ENCODE measurements at places on chromosomes 11 and 22.

GRCh38 chr22:43891360-43892182 is at the start of gene PNPLA5:
TSS of gene PNPLA5 (minus strand) at chr22:43892013. CDS start at chr22:43891880, 133 bp downstream.
- DNase-seq: no peak

- DNase-seq: peak; percentile 47
Observed at GRCh38 chr11:95067039-95067840, 521 bp downstream of the SRSF8 start.

- no peak for DNase-seq
Observed at GRCh38 chr11:7581021-7581590, 67.3 kb downstream of the PPFIBP2 start.

GRCh38 chr11:1074244-1075221 is at the start of gene MUC2:
TSS of gene MUC2 (plus strand) at chr11:1074874.
- no peak for DNase-seq

GRCh38 chr11:73223998-73224730 is 6.1 kb downstream of the P2RY2 start:
- DNase-seq: no peak

DNA sequence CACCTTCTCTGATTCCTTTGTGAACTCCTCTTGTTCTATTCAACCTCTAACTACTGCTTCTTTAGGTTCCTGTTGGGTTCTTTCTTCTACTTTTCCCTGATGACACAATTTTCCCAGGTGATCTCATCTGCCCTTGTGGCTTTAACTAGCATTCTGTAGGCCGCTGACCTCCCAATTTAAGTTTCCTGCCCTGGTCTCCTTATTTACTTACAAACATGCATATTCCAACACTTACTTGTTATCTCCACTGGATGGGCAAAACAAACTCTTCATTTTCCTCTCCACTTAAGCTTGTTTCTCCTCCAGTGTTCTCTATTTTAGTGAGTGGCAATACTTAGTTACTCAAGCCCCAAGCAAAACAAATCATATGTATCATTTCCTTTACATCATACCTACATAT is 734.5 kb downstream of the METTL15 start:
- no peak for DNase-seq

DNA sequence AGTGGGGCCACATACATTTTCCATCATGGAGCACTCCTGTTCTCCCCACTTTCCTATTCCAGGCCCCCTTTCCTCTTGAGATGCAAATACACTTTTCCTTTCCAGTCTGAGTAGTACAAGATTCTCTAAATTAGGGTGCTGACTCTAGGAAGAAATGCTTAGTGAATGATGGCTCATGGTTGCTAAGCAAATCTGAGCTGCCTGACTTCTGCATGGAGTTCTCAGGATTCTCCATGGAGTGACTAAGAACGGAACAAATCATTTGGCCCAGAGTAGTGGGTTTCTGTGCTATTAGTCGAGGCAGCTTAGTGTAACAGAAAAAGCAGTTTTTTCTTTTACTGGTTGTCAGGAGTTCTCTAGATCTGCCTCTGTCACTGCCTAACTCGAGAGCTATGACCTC is 65.4 kb upstream of the NTM start:
- DNase-seq: no peak

GRCh38 chr11:128400382-128401203 is 186.8 kb downstream of the ETS1 start:
- DNase-seq: no peak

- DNase-seq: no peak
Observed at GRCh38 chr11:82865841-82866240, 34.4 kb downstream of the PRCP start.

DNA sequence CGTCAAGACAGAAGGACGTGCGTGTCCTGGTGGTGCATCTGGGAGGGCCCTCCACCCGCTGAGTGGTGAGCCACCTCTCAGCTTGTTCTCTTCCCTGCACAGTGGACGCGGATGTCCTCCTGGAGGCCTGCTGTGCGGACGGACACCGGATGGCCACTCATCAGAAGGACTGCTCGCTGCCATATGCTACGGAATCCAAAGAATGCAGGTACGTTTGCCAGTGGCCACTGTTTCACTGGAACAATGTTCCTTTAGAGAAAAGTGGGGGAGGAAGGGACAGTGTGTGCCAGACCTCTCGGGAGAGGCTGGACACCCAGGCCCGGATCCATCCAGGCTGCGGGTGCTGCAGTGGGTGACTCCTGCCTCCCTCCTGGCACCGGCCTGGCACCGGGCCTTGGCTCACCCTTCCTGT is 15.9 kb downstream of the FBLN1 start:
- no peak for DNase-seq

DNA sequence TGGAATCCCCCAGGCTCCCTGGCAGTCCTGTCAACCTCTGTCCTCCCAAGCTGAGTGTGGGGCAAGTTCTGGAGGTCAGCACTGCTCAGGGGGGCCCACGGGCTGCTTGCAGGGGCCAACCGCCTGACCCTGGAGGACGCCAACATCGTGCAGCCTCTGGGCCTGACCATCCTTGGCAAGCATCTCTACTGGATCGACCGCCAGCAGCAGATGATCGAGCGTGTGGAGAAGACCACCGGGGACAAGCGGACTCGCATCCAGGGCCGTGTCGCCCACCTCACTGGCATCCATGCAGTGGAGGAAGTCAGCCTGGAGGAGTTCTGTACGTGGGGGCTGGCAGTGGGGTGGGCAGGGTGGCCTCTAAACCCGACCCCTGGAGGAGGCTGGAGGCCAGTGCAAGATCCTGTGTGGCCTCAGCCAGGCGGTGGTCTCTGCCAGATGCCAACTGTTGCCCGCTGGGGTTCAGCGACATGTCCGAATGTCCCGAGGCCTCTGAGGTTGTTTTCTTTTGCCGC is 34.6 kb upstream of the PPP6R3 start:
- no peak for DNase-seq

DNA sequence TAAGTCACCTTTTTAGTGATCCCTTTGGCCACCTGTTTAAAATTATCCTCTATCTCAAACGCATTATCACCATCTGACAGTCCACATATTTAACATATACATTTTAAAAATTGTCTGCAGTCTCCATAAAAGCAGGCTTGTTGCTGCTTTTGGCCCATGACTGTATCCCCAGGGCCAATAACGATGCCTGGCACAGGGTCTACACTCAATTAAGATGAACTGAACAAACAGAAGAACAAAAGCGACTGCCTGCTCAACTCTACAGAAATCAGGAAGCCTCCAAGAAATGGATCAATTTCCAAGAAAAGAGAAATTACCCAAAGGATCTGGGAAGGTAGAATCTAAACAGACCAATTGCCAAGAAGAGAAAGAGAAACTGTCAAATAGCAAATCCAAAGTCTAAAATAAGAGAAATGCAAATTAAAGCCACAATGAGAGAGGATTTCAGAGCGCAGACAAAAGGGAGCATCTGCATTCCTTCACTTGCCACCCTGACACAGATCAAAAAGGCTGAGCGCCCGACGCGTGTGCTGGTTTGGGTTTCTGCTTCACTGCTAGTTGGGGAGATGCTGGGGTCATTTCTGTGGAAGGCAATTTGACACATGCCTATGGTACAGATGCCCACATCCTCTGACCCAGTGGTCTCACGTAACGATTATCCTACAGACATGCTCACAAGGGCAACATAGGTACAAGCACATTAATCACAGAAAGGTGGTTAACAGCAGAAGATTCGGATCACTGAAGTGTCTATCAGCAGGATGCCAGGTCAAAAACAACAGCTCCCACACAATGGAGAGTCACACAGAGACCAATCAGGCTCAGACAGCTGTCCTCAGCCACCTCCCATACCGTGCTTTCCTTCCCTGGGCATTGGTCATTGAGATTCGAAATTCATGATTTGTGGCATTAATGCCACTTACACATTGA is 55.9 kb downstream of the SHISAL1 start:
- DNase-seq: no peak

DNA sequence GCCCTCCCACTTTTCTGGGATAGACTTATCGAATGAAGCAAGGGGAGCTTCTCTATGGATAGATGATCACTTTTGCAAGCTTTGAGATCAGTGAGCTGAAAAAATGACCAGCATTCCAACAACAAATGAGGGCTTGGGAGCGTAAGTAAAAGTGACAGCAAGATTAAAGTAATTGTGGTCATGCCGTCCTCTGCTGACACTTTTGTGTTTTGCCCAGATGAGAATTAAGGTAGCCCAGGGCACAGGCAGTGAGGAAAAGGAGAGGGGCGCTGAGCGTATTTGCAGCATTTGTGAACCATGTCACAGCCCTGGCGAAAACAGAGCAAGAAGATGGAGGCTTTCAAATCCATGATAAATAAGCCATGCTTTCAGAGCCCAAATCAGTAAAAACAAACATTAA is 24.6 kb upstream of the TMA7B start:
- no peak for DNase-seq

DNA sequence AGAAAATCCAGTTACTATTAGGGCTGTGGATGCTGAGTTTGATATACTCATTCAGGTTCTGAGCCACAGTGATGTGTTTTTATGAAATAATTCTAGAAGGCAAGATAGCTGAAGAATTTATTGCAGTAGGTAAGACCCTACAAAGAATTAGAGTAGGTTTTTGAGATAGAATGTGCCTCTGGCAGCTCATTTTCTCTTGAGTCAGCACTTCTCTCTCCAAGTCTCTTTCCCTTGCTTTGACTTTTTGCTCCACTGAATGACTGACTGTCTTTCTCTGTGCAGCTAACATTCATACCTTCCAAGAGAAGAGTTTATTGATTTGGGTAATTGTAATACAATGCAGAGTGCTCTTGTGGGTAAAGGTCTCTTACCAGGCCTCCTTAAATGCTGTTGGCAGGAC is 48.0 kb upstream of the C11orf87 start:
- DNase-seq: no peak

GRCh38 chr11:130211144-130211543 is 51.6 kb downstream of the ST14 start:
- DNase-seq: no peak

- no peak for DNase-seq
Observed at GRCh38 chr11:103234974-103235373, 125.7 kb downstream of the DYNC2H1 start.

GRCh38 chr11:12402691-12403120 is 25.3 kb downstream of the PARVA start:
- DNase-seq: no peak

GRCh38 chr11:3052109-3052479 is 5.1 kb downstream of the CARS1 start:
- no peak for DNase-seq

DNA sequence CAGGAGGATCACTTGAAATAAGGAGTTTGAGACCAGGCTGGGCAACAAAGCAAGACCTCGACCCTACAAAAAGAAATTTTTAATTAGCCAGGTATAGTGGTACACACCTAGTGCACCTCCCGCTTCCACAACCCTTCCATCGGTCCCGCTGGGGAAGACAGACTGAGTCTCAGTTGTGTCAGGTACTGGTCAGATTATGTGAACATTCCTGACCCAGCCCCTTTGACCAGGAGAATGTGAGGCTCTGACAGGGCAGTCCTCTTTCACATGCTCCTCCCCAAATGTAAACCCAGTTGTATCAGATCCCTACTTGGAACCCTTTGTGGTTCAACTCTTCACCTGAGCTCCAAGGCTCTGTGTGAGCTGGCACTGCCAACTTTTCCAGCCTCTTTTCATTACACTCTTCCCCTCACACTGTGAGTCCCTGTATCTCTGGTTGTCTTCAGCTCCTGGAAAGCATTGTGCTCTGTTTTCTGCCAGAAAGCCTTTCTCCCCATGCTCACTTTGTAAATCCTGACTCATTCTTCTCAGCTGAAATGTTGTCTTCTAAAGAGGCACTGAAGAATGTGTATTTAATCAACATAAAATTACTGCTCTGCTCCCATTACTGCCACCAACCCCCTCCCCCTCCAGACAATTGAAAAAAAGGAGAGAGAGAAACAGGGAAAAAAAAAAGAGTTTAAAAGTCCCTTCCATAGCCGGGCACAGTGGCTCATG is 2.1 kb upstream of the TTLL12 start:
- no peak for DNase-seq

GRCh38 chr22:17777005-17777716 is 2.9 kb upstream of the BID start:
- peak; percentile 34 for DNase-seq

GRCh38 chr11:4086575-4087353 is 7.8 kb upstream of the RRM1 start:
- DNase-seq: no peak

Data from activated naive CD4-positive, alpha-beta T cell (primary cell).